ENCODE measurements at places on chromosomes 5 and 9.

DNA sequence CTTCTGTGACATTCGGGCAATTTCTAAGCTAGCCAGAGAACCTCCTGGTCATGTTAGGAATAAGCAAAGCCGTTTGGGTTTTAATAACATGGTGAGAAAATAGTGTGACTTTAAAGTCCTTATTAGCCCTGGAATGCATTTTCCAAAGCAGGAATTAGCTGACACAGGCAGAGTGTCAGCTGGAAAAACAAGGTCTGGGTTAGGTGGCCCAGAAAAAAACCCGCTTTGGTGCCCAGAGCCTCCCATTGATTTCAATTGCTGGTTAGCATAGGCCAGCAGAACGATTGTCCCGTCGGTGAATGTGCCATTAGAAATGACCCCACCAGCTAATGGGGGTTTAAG is 62.1 kb upstream of the CPEB4 start:
- no peak for DNase-seq

GRCh38 chr9:71703172-71703872 is 65.0 kb downstream of the CEMIP2 start:
- no peak for DNase-seq

GRCh38 chr5:68229416-68229815 is 13.9 kb downstream of the PIK3R1 start:
- DNase-seq: no peak

DNA sequence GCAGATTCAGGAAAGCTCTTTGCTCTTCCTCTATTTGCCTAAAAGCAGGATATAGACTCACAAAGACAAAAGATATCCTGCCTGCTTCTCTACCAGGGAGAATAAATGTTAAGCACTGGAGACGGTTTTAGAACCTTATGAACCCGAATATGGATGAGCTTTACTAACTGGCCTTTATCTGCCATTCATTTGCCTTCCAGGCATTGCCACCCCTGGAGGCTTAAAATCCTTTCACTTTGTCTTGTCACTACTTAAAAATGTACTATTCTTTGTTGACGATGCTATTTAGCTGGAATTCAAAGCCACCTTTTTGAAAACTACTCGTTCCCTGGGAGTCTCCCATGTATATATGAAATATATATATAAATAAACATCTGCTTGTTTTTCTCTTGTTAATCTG is 23.2 kb upstream of the LVRN start:
- no peak for DNase-seq

GRCh38 chr5:103340717-103341388 is 82.3 kb downstream of the MACIR start:
- DNase-seq: no peak

DNA sequence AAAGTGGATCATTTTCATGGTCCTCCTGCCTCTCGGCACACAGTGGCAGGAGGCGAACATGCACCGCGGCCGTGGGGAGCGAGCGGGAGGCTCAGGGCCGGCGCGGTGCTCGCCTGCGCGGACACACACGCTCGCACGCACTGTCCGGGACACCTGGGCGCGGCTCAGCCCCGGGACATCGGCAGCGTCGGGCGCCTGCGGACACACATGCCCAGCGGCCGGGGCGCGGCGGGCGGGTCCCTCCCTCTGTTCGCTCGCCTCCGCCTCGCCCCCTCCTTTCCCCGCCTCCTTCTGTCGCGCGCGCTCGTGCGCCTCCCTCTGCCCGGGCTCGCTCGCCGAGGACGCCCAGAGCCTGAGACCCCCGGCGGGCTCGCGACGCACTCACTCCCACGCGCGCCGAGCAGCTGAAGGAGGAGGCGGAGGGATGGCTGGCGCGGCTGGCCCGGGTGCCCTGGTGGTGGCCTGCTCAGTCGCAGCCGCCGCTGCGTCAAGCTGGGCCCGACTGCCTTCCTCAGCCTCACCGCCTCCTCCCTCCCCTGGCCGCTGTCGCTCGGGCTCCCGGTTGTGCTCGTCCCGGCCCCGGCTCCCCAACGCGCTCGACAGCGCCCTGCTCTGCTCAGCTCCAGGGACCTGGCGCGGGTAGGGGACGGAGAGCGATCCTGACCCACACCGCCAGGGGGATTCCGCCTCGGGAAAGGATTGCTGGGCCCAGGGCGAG is at the start of gene FRMD3:
Gene FRMD3 (minus strand): TSS at position 230 of the 718 bp plus-strand sequence. CDS start 170 bp downstream, at position 60.
- peak; percentile 37 for DNase-seq

DNA sequence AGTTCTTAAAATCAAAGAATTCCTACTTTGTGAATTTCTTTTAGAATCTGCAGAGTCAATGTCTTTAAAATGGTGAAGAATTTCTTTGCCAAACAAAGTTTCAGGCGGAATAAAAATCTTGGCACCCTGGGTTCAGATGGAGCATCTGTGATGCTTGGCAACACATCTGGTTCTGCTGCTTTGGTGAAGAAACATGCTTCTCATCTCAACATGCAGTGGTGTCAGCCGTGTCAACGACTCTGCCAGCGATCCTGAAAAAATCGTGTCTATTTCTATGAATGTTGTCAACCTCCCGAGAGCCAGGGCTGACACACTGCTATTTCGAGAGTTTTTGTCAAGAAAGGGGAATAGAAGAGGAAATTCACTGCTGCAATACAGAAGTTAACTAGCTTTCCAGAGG is 151.5 kb downstream of the SLF1 start:
- no peak for DNase-seq

DNA sequence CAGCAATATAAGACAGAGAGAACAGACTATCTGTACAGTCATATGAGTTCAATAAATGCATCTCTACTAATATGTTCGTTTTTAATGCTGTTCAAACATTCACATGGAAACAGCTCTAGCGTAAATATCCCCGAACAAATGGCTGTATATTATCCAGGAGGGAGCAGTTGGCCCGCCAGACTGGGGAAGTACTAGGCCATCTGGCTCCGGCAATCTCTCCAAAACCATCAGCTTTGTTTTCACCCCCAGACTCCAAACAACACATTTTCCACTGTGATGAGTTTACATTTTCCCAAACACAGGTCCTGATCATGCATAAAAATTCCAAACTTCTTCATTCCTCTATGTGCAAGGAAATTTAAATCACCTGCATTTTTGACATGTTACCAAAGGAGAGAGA is 8.7 kb downstream of the EBF1 start:
- no peak for DNase-seq

- no peak for DNase-seq
These were observed 516.5 kb downstream of the DNAH5 start for GRCh38 chr5:13427827-13428557.

GRCh38 chr9:135229701-135230385 is 142.4 kb downstream of the OLFM1 start:
- DNase-seq: no peak

DNA sequence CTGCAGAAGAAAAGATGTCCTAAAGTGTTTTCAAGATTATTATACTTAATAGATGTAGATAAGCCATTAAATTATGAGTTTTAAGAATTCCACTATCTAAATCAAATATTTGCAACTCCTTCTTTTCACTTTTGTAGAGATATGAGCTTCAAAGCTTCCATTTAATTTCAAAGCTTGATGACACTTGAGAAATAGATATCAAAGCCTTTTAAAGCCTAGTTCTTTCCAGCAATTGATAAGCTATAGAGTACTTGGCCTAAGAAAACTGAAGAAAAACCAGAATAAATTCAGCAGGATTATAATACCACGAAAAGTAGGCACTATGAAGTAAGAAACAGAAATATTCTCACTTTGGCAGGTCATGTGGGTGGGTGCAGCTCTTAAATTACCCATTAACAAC is 1.7 kb downstream of the TNFSF8 start:
- DNase-seq: no peak

DNA sequence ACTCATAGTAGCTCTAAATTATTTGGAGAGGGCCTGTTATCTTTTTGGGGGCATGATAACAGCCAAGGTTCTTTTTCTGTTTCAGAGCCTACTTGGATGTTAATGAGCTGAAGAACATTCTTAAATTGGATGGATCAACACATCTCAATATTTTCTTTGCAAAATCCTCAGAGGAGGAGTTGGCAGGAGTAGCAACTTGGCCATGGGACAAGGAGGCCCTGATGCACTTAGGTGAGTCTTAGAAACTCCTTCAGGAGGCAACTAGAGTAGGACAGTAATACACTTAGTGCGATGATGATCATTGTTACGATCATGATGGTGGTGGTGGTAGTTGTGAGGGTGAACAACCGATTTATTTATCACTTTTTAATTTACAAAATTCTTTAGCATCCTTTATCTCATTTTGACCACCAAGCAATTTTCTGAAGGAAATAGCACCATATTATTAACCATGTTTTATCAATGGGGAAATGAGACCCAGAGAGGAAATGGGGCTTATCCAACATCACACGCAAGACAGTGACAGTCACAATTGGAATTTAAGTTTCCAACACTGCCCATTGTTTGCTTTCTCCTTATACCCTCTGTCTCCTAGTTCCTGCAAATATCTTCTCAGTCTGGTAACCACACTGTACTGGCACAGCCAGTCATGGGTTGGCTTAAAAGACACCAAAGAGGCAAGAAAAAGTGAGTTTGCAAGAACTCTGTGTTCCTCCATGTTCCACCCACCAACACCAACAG is 54.0 kb downstream of the PAPPA start:
- DNase-seq: no peak

GRCh38 chr9:112540800-112541199 is 54.2 kb downstream of the KIAA1958 start:
- no peak for DNase-seq

DNA sequence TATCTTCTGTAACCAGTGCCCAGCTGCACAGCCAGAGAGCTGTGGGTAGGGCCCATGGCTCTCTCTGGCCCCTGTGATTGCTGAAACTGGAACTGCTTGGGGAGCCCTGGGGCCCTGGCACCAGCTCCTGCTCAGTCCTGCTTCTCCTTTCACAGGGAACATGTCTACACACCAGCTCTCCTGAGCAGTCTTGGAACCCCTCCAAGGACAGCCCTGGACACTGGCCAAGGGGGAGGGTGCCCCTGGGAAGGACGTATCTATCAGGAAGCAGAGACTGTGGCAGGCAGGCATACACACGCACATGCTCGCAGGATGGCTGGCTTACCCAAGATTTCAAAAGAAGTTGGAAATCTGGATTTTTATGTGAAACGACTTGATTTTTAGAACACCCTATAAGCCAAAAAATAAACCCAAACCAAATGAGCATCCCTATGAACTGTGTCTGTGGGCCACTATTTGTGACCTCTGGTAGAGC is 8.8 kb upstream of the TRAF1 start:
- no peak for DNase-seq

- no peak for DNase-seq
These were observed 37.5 kb downstream of the SPOCK1 start for GRCh38 chr5:137461391-137462264.

DNA sequence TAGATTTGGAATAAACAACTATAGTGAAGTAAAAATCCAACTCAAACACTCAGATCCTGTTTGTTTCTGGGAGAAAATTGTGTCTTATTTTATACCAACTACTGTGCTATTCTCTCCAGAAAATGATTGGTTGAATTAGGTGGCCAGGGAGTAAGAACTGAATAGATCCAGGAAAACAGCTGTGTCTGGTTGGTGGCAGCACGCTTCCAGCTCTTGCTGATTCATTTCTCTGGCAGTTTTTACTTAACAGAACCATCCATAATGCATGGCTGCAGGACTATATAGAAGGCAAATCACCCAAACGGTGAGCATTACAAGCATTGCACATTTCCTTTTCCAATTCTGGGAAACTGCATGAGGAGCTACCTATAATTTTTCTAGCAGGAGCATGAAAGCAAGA is 29.5 kb downstream of the DMAC1 start:
- DNase-seq: no peak

- DNase-seq: no peak
These were observed 197.0 kb downstream of the FBXL17 start for GRCh38 chr5:108184940-108185339.

- DNase-seq: no peak
These were observed 122.8 kb upstream of the PITX1 start for GRCh38 chr5:135156715-135157404.

GRCh38 chr9:126164796-126165525 is 161.7 kb upstream of the MVB12B start:
- DNase-seq: no peak

- DNase-seq: no peak
These were observed 34.8 kb downstream of the SLC12A7 start for GRCh38 chr5:1077026-1077425.

GRCh38 chr5:91928754-91929521 is 545.8 kb upstream of the ARRDC3 start:
- DNase-seq: peak; percentile 71

Measured in SW 1271 (cell line).